ENCODE measurements at places on chromosomes 2 and 18.
A peak's percentile ranks its signal among the peaks of the same experiment; 100 is the strongest.

GRCh38 chr2:68857855-68858456, 13.2 kb downstream of the BMP10 start:
- DNase-seq: no peak

GRCh38 chr2:56801214-56801613, 617.4 kb downstream of the CCDC85A start:
- no peak for DNase-seq

DNA sequence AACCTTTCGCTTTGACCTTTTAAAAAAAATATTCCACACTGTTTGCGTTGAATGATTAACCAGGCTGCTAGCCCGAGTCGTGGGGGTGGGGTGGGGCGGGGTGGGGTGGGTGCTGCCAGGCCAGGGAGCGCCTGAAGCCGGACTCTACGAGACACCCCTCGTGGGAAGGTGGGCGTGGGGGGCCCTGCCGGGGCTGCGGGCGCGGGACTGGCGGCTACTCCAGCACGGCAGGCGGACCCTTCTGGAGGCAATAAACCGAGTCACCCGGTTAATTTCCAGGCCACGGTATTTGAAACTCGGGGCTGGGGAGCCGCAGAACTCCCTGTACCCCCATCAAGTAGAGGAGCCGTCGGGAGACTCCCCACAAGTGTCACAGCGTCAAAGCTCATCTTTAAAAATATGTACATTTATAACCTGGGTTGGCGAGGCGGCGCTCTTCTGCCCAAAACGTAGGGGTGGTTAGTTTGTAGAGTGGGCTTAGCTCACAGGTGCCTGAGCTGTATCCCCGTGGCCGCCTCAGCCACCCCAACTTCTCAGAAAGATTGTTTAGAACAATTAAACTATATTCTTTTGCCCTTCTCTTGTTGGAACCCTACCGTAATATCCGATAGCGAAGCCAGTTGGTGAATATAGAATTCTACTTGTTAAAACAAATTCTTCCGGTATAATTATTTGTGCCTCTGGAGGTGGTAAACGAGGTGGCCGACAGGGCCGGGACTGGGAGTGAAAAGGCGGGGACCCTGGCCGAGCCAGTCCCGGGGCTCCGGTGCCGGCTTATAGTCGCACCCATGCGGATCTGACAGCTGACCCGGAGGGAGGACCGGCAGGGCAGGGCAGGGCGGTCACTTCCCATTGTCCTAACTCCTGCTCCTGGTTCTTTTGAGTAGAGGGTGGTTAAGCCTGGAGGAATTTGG, 1.4 kb downstream of the B3GNT2 start:
- DNase-seq: peak; percentile 68

DNA sequence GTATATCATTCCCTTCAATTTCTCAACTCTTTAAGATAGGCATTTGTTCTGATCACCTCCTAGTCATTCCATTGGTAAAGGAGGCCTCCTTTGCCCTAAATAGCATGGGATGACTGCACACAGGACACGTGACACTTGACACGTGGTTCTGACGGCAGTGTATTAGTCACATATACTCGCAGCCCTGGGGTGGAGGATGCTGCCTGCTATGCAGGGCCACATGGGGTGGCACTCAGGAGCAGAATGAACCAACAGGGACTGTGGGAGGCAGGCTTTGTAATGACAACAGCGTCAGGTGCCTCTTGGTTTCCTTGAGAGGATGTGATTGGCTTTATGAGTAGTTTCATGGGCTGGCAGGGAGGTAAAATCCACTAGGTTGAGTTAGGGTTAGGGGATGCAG, 9.3 kb upstream of the KCNS3 start:
- DNase-seq: no peak

DNA sequence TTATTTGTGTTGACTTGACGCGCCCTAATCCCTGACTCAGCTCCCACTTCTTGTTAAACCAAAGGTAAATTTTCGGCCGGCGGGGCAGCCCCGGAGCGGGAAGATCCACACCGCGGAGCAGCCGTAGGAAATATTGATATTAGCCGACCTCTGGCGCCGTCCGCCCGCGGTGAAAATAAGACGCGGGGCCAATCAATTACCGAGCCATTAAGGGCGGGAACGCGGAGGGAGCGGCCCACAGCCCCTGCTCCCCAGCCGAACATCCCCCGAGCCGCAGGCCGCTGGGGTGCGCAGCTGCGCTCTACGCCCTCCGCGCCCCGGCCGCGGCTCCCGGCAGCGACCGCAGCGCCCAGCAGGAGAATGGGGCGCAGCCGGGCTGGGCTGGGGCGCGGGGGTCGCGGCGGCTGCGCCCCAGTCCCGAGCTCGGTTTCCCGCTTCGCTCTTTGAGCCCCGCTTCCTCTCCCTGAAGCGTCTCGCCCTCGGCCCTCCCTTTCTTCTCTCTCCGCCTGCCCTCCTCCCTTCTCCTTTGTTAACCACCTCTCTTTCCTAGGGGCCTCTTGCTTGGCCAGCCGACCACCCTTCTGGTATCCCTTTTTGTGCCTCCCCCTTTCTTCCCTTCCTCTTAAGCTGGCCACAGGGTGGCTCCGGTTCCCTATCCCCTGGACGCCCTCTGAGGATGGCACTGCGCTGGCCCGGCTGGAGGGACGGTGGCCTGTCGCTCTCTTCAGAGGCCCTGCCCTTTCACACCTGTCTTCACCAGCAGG, 40.9 kb downstream of the CELF4 start:
- DNase-seq: no peak

GRCh38 chr2:205293559-205293958, 388.7 kb upstream of the NRP2 start:
- DNase-seq: no peak

DNA sequence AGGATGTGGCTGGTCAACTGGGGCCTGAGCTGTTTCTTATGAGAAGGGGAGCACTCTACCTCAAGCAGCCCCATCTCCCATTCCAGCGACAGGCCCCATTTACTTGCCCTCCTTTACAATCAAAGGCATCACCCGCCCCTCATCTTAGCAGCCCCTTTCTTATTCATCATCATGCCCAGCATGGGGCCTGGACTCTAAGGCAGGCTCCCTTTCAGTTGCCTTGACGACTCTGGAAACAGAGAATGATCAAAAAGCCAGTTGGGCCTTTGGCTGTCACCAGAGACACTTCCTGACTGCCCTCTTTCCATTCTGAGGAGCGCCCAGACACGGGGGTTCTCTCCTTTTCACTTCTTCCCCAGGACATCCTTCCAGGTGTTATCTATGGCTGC, 11.2 kb downstream of the CELF4 start:
- no peak for DNase-seq

GRCh38 chr18:77118256-77119090, 14.1 kb downstream of the MBP start:
- no peak for DNase-seq

DNA sequence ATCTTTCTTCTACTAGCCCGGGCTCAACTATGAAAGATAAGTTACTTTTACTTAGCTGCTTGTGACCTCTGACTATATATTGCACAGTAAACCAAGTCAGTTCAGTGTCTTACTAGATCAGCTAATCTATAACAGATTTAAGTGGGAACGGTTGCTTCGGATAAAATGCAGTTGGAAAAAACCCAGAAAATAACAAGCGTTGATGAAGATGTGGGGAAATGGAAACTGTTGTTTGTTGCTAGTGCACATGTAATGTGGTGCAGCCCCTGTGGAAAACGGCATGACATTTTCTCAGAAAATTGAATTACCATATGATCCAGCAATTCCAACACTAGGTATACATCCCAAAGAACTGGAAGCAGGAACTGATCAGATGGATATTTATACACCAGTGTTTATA, 248.5 kb downstream of the PRKCE start:
- DNase-seq: no peak

DNA sequence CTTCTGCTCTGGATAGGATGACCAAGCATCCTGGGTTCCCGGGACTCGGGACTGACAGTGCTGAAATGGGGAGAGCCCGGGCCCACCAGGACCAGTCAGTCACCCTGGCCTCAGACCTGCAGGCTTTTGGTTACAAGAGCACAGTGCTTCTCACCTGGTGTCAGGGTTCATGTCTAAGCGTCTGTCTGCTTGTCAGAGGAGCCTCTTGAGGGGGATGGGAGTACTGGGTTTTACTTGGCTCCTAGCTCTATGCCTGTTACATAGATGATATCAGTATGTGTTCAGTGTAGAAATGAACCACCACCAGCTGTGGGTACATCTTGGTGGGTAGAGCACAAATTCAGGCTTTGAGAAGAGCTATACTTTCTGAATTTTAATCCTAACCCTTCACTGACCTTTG, 29.9 kb downstream of the PCARE start:
- no peak for DNase-seq

GRCh38 chr2:192969055-192969454, 774.3 kb upstream of the TMEFF2 start:
- DNase-seq: no peak

- DNase-seq: no peak
Observed at GRCh38 chr2:65465857-65466256, 33.5 kb upstream of the SPRED2 start.

DNA sequence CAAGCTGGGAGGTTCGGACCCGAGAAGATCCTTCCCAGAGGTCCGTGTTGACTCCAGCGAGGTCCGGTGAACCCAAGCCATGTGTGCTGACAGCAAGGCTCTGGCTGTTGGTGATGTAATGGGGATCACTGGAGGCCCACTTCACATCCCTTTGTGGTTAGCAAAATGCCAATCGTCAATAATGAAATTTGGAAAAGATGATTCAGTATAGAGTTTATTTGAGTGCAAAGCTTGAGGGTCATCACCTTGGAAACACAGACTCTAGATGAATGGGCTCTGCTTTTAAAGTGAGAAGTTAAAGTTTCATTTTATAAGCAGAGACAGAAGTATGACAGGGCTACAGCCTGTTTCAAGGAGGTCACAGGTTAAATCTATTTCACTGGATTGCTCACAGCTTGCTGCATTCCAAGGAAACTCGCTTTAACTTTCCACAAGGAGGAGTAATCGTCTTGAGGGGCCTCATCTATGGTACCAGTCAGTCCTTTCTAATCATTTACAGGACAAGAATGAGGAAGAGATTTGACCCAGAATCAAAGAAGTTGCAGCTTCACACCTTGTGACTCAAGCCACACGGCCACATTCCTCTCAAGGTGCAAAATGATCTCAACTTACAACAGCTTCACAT, 140.5 kb downstream of the TPO start:
- no peak for DNase-seq

- peak; percentile 46 for DNase-seq
Observed at GRCh38 chr2:71746946-71747501, 293.7 kb downstream of the DYSF start.

DNA sequence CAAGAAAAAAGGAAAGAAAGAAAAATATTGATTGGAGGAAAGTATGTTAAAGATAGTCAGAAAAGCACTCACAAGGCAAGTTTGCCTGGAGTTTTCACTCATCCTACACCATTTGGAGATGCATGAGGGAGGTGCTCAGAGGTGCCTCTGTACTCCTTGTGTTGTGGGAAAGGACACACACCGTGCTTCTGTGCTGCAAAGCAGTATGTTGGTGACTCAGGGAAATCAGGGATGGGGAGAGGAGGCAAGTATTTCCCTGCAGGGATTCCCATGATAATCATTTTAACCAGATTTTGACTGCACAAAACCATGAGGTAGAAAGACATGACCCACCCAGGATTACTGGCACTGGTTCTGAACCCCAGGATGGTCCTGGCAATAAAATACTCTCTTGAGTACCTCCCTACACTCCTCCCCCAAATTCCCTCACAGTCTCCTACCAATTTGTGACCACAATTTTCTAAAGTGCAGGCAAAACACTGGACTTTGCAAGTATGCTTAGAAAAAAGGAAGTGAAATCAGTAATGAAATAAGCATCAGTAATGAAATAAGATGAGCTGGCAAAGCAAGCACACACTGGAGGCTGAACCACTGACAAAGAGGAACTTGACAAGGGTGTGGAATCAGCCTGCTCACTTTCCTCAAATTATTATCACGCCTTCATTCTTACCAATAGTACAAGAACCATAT, 155.5 kb upstream of the ACVR2A start:
- DNase-seq: no peak

- DNase-seq: no peak
Observed at GRCh38 chr2:96342085-96342484, 6.5 kb downstream of the NCAPH start.

DNA sequence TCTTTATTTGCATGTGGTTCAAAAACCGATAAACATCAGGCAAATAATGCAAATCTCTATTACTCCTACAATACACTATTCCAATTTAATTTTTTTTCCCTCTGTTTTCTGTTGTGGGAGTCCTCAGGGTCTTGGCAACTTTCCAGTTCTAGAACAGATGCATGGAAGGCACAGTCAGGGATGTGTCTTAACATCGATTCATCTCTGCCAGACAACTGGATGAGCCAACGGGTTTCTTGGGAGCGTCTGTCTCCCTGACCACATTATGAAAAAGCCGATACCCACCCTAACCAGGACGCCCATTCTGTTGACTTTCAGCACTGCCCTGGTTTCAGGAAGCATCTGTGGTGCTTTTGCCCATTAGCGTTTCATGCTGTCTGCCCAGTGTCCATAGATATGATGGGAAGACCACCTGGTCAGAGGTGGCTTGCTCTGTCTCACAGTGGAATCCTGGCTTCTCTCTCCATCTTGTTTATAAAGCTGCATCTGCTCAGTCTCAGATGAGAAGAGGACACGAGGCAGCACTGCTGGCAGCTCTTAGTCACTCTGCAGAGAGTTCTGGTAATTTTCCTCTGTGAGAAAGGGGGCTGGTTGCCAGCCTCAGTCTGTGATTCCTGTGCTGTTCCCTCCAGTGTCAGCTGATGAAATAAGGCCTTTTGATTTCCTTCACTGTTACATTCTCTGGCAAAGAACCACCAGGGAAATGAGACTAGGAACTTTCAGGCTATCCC, 57.9 kb upstream of the KCNE4 start:
- DNase-seq: peak; percentile 47

- DNase-seq: no peak
Observed at GRCh38 chr2:150188177-150188576, 299.3 kb downstream of the RND3 start.

DNA sequence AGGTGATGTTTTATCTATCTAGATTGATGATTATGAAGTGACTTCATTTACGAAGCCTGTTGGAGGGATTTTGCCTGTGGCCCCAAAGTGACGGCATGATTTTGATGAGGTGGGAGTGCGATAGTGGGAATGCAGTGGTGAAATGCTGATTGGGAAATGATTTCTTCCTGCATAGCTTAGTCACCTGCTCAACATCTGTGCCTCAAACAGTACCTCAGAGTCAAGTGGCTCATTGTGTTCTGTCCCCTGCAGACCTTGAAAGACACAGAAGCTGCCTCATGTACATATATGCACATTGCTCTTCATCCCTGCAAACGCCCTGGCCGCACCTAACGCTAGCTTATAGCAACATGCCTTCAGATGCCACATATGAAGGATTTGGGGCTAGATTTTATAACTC, 201.2 kb downstream of the TPGS2 start:
- DNase-seq: no peak

DNA sequence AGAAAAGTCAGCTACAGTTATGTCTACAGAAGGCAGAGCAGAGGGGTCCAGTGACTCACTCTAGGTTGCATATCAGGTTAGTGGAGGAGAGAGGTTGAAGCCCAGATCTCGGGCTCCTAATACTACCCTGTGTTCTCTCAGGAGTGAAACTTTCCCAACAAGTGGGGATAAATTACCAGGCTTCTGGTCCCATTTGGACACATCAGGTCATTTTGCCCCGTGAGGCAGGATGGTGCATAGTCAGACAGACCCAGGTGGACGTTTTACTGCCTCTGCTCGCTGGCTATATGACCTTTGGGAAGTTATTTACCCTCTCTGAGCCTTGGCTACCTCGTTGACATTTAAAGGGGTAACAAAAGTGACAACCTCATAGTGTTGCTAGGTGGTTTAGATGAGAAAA, 128.0 kb upstream of the REV1 start:
- no peak for DNase-seq
